GM06990 (cell line): ENCODE measurements at places on chromosomes 12 and 14.

DNA sequence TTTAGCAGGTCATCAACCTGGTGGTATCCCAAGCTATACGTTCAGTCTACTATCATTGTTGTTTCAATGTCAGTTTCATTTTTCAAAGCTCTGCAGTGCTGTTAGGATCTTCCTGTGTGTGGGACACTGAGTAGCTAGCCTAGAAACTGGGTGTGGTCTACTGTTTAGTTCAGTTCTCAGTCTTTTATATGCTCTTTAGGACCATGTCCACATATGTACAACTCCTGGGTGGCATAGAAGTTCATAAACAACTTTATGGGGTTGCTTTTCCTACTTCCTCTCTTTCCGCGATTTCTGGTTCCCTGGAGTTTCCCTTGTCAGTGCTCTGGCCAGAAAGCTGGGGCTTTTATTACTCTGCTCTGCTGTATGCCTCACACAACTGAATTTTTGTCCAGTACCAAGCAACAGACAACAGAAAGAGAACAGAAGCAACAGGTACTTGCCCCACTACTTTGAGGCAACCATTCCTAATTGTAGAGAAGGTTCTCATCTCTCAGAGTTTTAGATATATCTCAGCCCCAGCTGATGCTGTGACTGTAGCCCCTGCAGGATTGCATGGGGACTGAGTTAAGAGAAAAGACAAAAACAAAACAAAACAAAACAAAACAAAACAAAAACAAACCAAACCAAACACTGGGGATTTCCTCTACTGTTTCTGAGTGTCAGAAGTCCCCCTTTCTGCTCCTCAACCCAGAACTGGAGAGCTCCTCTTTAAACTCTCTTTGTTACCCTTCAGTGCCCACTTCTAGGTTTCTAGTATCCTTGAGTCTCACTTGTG, 30.3 kb downstream of the MIS18BP1 start:
- DNase-seq: no peak

- DNase-seq: no peak
These were observed 69.4 kb downstream of the ATXN2 start for GRCh38 chr12:111529424-111530368.

DNA sequence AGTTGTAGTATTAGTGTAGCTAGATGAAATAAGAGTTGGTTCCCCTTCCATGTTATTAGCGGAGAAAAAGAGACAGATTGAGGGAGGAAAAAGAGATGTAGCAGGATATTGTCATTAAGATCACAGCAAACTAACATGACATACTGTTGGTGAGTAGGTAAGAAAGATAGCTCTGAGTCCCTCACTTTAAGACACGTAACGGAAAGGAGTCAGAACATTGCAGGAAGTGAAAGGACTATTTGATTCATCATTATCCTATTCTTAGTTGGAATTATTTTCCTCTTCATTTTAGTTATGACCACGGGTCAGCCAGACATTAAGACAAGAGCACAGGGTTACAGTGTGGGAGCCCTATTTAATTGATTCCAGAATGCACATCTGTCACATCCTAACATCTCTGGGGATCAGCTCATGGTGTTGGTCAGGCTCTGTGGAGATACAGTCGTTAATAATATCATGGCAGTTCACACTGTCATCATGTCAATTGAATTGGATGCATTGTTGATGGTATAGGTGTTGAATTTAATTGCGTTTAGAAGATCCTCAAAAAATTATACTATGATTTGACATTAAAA, 55.0 kb downstream of the TMX1 start:
- no peak for DNase-seq

- DNase-seq: no peak
These were observed 479.0 kb downstream of the GLT1D1 start for GRCh38 chr12:129332286-129332685.

GRCh38 chr12:71938728-71939385, at the start of gene TPH2:
Gene TPH2, plus strand, starts transcription at chr12:71938845. Its CDS starts 142 bp downstream, at chr12:71938987.
- peak; percentile 31 for DNase-seq

GRCh38 chr12:56616925-56617324, 13.2 kb downstream of the BAZ2A start:
- no peak for DNase-seq

GRCh38 chr12:97559267-97559666, 96.7 kb downstream of the RMST start:
- DNase-seq: no peak

DNA sequence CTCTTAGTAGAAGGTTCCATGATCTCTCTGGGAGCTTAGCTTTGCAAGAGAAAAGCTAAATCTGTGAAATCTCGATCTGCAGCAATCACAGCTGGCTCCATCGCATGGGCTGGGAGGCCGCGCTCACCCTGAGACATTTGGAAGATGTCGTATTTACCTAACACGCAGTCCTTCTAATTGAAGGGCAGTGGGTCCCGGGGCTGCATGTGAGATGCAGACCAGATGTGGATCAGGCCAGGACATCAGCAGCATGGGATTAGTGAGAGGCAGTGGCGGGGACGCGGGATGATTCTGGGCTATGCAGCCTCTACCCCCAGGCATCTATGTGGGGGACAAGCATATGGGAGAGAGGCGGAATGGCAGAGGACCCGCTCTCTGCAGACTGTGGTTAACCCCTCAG, 312.4 kb upstream of the RTL1 start:
- DNase-seq: no peak

DNA sequence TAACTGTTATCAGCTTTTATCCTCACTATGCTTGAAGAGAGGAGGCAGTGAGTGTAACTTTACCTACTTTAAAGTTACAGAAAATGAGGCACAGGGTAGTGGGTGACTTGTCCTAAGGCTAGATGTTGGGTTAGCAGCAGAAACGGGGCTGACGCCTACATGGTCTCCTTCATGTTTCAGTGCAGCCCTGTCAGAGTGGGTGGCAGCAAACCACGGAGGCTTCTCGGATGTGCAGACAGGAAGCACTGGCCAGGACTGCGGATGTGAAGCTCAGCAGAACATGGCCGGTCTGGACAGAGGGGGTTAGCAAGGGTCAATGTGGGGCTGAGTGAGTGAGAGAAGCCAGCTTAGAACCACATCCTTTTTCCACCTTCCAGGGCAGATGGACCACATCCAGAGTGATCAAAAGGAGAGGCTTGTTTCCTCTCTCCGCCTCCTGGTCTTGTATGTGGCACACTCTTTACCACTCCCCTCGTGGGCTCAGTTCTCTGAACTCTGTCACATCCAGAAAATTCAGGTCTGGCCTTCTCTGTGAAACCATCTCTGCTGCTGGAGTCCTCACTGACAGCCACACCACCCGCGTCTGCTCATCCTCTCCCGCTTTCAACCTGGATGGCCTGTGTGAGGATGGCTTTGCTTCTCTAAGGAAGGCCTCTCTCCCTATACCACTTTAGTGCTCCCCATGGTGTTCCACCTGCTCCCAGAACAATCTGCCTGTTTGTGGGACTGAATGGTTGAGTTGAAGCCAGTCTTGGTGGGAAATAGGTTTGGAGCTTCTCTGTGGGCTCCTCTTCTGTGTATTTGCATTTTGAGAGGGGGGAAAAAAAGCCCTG, 14.1 kb downstream of the SUSD6 start:
- DNase-seq: peak; percentile 76

DNA sequence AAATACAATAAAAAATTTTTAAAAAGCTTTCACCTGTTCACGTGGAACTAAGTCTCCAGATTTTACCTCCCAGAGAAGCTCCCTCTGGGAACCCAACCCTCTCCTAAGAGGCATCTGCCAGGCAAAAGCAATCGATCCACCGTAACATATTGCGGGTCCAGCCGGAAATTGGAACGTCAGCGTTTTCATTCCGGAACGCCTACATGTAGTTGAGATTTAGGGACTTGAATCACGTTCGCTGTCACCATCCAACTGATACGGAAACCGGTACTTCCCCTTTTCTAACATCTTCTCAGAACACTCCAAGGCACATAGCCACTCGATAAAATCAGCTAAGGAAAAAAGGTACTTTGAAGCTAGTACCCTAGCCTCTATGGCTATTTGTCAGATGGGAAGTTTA, 70.3 kb downstream of the COX16 start:
- DNase-seq: peak; percentile 12
